Activated CD8-positive, alpha-beta memory T cell treated with anti-CD3 and anti-CD28 coated beads for 1 hour (primary cell): ENCODE measurements at places on chromosomes 7 and 10.
A peak's percentile ranks its signal among the peaks of the same experiment; 100 is the strongest.

DNA sequence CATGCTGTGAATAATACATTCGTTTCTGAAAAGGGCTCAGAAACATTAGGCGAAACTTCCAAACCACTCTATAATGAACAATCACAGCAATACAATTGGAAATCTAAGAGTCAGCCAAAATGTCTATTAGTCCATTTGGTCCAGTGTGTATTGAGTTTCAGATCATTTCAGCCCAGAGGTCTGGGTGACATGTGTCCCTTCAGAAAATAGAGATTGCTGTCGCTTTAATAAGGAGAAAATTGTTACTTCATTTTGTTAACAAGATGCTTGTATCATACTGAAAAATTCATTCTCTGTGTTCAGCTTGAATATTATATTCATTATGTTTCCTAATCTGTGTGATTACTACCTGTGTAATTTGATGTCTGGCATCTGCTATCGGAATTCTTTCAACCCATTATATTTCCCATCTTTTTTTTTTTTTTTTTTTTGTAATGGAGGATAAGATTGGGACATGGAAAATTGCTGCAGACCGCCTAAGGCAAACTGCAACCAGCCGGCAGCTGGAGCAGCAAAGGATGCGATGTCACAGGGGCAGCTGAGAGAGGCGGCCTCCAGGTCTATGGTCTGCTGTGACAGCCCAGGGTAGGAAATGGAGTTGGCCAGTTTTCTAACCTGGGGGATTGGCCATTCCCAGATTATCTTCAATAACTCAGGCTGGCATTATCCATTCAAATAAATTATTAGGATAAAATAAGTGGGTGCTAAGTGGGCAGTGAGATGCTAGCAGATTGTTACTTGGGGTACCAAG, 170.9 kb upstream of the NPVF start:
- DNase-seq, result no peak

- DNase-seq, result no peak
Observed at GRCh38 chr7:96212474-96212873, 109.4 kb downstream of the SLC25A13 start.

DNA sequence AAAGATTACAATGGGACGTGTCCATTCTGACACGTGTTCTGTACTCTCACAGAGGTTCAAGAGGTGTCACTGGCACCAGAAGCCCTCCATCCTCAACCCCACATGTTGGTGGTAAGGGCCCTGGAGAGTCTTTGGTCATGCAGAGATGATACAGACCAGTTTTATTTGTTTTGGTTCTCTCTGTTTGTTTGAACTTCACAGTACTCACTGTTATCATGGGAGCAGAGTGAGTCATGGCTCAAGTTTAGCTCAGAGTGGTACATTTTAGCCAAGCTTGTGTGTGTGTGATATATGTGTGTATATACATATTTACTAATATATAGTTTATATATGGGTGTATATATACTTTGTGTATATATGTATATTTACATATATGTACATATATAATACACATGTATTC, 935.6 kb downstream of the GRID1 start:
- DNase-seq, result no peak

DNA sequence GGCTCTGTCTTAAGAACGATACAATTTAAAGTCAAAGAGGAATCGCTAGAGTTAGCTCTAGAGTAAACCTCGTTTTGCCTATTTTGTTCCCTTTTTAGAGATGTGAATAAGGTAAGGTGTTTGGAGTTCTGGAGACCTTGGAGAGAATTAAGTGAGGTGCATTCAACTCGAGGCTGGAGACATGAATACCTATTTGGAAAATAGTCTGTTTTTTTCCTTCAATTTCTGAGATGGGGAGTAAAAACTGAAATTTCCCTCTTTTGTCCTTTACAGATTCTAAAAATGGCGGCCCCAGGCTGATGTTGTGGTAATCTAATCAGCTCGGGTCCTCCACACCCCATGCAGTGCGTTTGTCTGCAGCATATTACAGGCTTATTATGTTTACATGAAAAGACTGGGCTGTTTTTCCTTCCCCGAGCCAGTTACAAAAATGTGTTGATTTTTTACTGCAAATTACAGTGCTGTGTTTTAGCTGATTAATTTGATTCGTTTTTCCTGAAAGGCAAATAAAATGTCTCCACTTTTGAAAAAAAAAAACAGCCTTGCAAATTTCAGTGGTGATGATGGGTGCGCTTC, 1.5 kb downstream of the KMT2E start:
- DNase-seq, result no peak

DNA sequence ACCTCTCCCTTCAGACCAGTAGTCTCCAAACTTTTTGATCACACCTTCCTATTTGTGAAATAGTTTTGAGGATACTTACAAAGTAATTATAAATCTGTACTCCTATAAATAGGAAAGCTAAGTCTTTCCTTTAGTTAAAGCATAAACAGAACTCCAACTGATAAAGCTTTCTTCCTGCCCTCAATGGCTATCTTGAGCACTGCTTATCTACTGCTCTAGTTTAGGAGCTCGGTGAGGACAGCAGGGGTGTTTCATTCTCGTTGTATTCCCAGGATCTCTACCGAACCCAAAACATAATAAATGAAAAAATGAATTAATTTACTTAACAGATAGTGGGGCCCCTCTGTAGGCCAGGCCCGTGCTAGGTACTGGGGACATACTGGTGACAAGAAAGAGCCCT, 17.7 kb downstream of the SORBS1 start:
- DNase-seq, result no peak

- DNase-seq, result no peak
Observed at GRCh38 chr7:71251706-71252105, 119.8 kb downstream of the GALNT17 start.

- DNase-seq, result no peak
Observed at GRCh38 chr10:96833220-96834001, 1.3 kb downstream of the LCOR start.

- no peak for DNase-seq
Observed at GRCh38 chr7:133682364-133683181, 429.7 kb downstream of the EXOC4 start.

DNA sequence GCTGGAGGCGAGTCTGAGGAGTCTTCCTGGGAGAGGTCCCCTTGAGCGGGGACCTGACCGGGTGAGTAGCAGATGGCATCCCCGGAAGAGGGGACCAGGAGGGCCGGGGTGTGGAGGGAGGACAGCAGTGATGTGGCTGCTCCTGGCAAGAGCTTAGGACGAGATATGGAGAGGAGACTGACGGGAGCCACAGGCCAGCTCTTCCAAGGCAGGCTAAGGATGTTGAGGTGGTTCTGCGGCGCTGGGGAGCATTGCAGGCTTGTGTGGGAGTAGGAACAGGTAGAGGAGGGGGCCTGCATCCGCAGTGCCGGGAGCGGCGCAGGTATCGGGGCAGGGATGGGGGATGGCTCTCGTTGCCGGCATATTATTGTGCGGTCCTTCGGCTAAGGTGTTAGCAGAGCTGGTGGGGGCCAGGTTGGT, 76.7 kb upstream of the ANLN start:
- no peak for DNase-seq

DNA sequence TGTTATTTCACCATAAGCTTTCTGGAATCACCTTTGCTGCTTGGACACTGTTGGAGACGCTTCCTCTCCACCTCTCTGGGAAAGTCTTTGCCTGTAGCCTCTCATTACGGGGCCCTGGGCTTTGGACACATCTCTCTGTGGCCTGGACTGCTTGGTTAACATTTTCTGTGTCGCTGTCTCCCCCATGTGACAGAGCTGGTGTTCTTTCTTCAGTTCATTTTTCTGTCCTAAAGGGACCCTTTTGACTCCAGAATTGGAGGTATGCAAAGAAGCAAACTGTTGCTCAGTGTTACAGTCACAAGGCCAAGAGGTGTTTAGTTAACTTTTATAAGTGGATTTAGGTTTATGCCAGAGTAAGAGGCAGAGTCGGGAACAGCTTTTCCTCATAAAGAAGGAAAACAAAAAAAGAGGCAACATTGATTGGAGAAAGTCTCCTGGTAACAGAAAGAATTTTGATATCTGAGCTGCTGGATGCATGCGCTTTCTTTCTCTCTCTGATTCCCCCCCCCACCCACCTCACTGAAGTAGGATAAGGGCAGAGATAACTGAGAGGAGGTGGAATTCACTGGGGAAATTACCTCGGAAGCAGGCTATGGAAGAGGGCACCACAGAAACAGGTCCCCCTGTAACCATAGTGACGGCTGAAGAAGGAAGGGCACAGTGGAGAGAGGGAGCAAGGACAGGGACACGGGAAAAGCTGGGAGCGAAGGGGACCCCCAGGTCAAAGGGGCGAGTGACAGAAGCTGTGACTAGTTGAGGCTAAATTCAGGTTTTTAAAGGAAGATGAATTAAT, 57.8 kb downstream of the LGI1 start:
- no peak for DNase-seq

DNA sequence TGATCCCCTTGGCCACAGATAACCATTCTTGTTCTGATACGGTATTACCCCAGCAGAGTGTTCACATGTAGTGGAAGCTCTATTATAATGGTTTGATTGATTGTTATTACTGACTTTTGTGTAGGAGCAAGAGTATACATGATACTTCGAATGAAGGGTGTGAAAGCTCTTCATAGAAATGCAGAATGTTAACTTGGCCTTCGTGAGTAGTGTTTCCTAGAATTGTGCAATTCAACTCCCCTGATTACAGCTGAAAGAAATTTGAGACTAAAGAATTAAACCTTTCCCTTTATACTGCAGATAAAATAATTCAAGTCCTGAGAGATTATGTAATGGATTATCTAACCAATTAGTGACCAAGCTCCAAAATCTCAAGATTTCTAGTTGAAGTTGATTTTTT, 38.2 kb downstream of the MKLN1 start:
- no peak for DNase-seq

GRCh38 chr7:129450295-129450694, 16.1 kb downstream of the STRIP2 start:
- no peak for DNase-seq

- DNase-seq, result peak; percentile 24
Observed at GRCh38 chr10:11017570-11018431, at the start of gene CELF2. Gene CELF2, plus strand, starts transcription at chr10:11017872. Its CDS starts 218 bp downstream, at chr10:11018090.

DNA sequence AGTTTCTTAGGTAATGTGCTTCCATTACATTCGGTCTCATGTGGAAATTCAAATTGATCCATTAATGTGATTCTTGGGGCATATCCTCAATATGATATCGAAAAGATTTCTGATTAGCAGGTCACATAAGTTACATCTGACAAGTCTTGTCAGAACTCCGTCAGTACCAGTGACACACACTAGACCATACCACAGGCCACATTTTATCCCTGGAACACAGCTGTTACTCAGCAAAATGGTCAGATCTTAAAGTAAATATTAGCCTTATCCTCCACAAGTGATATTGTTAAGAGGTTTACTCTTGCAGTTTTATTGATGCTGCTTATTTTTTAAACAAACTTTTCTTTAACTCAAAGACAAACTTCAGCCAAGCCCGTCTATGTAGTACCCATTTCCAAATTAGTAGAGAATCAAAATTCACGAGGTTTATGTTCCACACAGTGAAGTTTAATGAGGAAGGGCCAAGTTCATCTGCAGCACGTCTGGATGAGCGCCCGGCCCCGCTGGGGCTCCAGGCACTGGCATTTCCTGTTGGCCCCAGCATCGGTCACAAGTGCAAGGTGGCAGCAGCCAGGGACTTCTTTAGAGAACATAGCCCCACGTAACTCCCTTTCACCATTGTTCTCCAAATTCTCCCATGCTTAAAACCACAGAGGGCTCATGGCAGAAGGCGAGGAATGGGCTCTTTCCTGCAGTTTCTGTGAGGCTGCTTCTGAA, 132.2 kb downstream of the VIPR2 start:
- DNase-seq, result no peak

GRCh38 chr7:1403638-1404459, 55.4 kb downstream of the MICALL2 start:
- no peak for DNase-seq

DNA sequence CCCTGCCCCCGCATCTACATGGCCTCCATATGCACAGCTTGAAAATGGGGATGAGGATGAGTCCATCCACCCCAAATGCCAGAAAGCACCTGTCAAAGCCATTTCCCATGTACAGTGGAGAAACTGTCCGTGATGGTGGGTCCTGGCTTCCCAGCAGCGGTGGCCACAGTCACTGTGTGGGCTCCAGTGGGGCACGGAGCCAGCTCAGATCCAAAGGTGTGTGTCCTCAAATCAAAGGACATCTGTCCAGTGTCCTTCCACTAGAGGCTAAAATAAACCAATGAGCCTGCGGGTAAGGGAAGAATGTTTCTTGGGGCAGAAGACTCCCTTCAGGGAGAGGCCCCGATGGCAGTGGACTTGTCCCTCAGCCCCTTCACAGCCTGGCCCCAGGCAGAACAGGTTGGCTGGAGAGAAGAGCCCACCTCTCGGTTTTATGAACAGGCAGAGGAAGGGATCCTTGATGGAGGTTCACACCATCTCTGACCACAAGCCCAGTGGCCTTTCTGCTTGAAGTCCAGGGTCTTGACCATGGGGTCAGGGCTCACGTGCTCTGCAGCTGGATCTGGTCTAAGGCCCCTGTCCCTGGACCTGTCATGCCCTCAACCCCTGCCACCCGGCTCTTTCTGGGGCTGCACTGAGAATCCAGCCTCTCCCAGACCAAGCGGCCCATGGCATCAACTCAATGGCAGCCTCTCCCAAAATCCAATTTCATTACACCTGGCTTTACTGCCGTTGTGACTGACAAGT, 106.9 kb downstream of the TCERG1L start:
- no peak for DNase-seq

DNA sequence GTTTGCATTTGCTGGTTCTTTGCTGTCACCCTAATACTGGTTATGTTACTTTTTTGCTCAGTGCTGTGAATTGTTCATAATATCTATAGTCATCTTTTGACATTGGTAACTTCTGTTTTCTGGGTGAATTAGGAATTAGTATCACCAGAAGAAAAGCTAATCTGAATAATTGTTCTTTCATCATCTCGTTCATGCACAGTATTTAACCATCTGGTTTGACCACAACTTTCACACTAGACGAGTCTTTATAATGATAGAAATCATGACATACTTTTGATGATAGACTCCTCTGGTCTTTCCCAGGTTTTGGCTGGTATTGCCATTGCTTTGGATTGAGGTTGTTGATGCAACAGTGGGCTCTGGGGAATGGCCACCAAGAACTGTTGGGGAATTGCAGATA, 25.1 kb downstream of the SGPL1 start:
- DNase-seq, result no peak

GRCh38 chr10:101107771-101108170, 23.3 kb upstream of the TLX1 start:
- DNase-seq, result no peak

- no peak for DNase-seq
Observed at GRCh38 chr7:121330053-121330833, 1.4 kb downstream of the WNT16 start.

DNA sequence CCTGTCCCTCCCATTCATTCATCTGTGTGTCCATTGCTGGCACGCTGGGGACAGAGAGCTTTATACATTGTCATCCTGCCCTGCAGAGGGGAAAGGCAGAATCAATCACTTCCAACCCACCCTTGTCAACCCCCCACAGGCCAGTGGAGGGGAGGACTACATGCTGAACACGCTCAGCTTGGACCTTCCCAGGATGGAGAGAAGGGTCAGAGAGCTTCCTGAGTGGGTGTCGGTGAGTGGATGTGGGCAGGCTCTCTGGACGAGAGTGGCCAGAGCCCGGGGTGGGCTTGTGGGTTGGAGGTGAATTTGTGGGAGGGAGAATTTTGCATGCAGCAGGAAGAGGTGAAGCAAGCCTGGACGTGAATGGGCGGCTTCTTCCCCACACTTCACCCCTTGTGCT, 93.9 kb downstream of the DNAJB6 start:
- DNase-seq, result no peak

- no peak for DNase-seq
Observed at GRCh38 chr10:73032536-73032935, 64.1 kb downstream of the P4HA1 start.
